ENCODE measurements at places on chromosomes 5 and 9. TPM values are rescaled to one million over a fixed set of nuclear protein-coding genes. Genes with fewer than 3 reads are reported as not detected.

DNA sequence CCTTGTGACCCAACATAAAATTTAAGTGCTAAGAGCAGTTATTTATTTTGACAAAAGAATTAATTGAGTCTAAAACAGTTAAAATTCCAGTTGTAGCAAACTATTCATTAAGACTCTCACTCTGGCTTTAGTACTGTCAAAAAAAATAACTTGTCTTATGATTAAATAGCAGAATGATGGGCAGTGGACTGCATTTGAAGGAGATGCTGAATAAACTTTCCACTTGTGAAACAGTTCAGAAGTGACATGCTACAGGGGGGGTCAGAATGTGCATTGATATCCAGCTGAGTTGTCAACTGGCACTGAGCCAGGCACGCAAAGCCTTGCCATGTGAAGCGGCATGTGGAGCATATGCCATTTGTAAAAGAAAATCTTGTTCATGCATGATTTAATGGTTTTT, 76.0 kb downstream of the FCHO2 start:
- no peak for DNase-seq

DNA sequence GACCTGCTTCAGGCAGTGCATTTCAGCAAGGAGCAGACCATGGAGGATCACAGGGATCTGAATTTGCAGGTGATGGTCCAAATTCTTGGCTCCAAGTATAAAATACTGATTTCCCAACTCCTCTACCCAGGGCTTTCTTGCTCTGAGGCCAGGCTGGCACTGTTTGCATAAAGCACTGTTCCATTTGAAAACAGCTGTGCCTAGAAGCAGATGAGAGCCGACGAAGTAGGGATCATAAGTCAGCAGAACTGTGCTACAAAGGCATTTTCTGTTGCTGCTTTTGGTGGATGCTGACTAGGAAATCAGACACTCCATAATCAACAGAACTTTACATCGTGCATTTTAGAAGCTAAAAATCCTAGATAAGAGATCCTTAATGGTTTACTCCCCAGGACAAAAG, 126.4 kb downstream of the MAT2B start:
- peak; percentile 22 for DNase-seq

GRCh38 chr5:61327760-61328753, 4.0 kb upstream of the ZSWIM6 start:
- DNase-seq, result no peak

DNA sequence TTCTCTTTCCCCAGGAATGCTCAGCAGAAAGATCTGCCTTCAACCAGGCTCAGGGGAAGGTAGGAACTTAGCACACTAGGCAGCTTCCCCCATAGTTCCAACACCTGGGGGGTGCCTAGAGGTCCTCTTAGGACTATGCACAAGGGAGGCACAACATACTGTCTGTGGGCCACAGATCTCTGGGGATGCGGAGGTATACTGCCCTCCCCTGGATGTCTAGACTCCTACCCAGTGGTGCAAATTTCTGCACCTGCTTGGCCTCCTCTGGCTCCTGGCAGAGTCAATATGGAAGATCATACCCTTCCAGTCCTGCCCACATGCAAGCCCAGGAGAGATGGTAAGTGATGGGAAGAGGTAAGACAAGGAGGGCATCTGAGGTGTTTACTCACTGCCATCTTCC, 247.5 kb upstream of the DAPK1 start:
- DNase-seq, result no peak

DNA sequence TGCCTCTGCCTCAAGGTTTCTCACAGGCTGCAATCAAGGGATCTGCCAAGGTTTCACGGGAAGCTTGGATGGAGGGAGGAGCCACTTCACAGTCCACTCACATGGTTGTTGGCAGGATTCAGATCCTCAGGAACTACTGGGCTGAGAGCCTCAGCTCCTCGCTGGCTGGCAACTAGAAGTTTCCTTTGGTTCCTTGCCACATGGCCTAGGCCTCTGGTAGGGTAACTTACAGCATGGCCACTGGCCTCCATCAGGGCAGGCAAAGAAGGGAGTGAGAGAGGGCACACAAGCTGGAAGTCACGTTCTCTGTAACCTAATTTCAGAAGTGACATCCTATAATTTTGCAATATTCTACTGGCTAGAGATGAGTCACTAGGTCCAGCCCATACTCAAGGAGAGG, 32.2 kb downstream of the SPOCK1 start:
- no peak for DNase-seq

DNA sequence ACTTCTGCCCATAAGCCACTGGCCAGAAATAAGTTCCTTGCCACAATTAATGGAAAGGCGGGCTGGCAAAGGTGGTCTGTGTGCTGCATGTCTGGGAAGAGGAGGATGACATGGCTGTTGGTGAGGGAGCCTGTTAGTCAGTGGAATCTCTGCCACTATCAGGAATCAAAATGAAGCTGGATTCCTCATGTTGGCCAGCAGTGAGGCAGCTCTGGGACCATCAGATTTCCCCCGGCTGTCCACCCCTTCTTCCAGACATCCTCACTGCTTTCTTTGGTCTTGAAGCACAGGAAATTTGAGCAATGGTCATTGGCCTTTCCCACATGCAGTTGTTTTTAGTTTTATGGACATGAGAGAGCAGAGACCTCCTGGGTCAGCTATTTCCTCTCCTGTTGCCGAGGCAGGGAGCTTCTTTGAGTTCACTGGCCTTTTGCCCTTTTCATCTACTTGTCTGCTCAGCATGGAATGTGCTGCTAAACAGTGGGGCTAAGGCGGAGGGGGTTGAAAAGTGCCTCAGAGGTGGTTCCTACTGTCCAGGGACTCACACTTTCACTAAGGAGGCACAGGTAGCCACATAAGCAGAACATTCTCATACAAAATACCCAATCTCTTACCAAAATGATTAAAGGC, 34.8 kb upstream of the NEURL1B start:
- DNase-seq, result no peak

DNA sequence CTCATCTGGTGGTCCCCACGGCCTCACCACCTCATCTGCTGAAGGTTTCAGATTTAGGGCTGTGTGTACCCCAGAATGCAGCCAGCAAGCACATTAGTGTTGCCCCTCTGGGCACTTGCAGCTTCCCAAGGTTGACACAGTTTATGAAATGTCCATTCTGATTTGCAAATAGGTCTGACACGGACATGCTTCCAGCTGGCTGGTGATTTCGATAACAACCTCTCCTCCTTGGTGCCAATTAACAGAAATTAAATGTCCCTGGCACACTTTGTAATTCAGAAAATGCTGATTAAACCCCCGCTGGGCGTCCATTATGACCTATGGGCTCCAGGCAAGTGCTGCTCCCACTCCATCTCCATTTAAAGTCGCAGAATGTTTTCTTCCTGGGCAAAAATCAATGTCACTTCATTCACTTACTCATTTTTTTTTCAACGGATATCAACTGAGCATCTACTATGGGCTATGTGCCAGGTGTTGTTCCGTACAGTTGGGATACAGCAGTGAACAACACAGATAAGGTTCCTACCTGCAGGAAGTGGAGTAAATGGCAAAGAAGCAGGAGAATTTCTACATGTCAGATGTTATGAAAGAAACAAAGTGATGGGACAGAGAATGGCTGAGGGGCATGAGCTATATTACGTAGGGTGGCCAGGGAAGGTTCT, 32.0 kb downstream of the PLAC8L1 start:
- no peak for DNase-seq

- DNase-seq, result no peak
These were observed 50.8 kb upstream of the SIMC1 start for GRCh38 chr5:176187276-176188062.

The GARIN3 gene
- not detected for total RNA-seq

Data from breast epithelium (tissue), 4 donors.